CD8-positive, alpha-beta memory T cell (primary cell): ENCODE measurements at places on chromosomes 11 and 22. TPM values are rescaled to one million over a fixed set of nuclear protein-coding genes. Genes with fewer than 3 reads are reported as not detected.

Gene F2
- total RNA-seq: not detected

Gene OR5AR1
- total RNA-seq: not detected

Gene MPZL3
- total RNA-seq: 119 TPM

Gene PLA2G3
- not detected for total RNA-seq
